Mesenteric fat pad (tissue), 1 donor: ENCODE measurements at places on chromosomes 4 and X.

DNA sequence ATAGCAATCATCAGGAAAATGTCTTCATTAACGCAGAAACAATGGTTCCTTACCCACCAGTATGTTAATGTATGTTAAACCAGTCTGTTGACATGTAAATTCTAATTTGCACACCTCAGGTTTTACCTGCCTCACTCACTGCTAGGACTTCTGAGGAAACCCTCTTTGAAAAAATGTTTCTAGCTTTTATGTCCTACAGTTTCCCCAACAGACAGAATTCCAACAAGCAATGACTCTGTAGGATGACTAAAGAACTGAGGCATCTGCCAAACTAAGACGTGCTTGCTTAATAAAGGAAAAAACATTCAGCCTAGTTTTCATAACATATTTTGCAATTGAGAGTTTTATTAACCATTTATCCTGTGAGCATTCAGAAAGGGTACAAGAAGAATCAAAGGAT lies 20.6 kb upstream of the SOX3 start:
- no peak for DNase-seq

GRCh38 chr4:152209772-152210493 lies 326.0 kb downstream of the FBXW7 start:
- no peak for DNase-seq

GRCh38 chr4:102091656-102092055 lies 253.6 kb downstream of the SLC39A8 start:
- no peak for DNase-seq

DNA sequence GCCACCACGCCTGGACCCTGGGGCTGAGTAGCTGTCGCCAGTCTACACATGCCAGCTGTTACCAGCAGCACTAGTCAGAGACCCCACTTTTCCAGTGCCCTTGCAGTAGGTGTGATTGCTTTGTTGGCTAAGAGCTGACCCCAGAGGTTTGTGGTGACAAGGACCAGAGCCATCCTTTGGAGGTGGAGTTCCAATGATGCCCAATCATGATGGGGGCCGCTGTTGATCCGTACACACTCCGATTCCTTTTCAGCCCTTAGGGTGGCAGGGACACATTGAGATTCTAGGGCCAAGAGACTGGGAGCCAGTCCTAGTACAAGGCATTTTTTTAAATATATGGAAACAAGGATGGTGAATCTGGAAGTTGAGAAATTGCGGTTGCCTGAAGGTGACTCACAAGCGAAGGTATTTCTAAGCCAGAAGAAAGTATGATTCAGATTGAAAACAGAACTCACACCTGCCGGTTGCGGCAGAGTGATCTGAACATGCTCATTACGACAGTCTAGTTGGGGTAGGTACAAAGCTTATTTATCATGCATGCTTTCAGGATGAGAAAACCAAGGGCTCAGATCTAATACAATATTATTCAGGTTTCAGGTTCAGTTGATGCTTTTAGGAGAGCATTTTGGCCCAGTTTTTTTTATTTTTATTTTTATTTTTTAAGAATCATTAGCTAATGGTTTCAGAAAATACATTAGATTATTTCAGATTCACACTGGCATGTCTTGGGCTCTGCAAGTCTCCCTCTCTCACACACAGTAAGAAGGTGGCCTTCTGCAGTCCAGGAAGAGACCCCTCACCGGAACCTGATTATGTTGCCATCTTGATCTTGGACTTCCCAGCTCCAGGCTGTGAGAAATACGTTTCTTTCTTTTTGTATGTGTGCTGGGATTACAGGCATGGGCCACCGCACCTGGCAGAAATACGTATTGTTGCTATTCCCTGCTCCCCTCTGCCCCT lies 43.4 kb downstream of the SHROOM2 start:
- DNase-seq: no peak

DNA sequence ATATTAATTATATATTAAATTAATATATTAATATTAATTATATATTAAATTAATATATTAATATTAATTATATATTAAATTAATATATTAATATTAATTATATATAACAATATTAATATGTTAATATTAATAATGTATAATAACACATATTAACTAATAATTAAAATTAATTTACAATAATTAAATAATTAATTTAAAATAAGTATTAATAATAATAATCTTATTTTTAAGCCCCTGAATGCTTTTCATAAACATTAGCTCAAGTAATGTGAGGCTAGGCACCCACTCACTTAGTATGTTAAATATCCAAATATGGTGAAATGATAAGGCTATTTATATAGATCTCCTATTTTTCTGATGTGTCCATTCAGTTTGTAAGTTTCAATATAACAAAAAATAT lies 26.9 kb downstream of the NKX6-1 start:
- DNase-seq: no peak
